ENCODE measurements at places on chromosomes 1 and 21. TPM values are rescaled to one million over a fixed set of nuclear protein-coding genes. Genes with fewer than 3 reads are reported as not detected.

The MFAP2 gene
- total RNA-seq, result 132 TPM

The SHE gene
- under 0.01 TPM for total RNA-seq

The CACHD1 gene
- total RNA-seq, result under 0.01 TPM

The SLFNL1 gene
- total RNA-seq, result 2.0 TPM

The IL10 gene
- total RNA-seq, result not detected

The ESRRG gene
- 0.39 TPM for total RNA-seq

The FAM177B gene
- total RNA-seq, result not detected

The TFF1 gene
- not detected for total RNA-seq

The RABIF gene
- 6.2 TPM for total RNA-seq

The MFN2 gene
- 38.9 TPM for total RNA-seq

The NHLH2 gene
- total RNA-seq, result not detected

The CD53 gene
- not detected for total RNA-seq

The GSTM1 gene
- total RNA-seq, result not detected

The TAS1R1 gene
- total RNA-seq, result not detected

The ADORA1 gene
- total RNA-seq, result 0.87 TPM
